ENCODE measurements at places on chromosomes 7 and 10.
A peak's percentile ranks its signal among the peaks of the same experiment; 100 is the strongest.

DNA sequence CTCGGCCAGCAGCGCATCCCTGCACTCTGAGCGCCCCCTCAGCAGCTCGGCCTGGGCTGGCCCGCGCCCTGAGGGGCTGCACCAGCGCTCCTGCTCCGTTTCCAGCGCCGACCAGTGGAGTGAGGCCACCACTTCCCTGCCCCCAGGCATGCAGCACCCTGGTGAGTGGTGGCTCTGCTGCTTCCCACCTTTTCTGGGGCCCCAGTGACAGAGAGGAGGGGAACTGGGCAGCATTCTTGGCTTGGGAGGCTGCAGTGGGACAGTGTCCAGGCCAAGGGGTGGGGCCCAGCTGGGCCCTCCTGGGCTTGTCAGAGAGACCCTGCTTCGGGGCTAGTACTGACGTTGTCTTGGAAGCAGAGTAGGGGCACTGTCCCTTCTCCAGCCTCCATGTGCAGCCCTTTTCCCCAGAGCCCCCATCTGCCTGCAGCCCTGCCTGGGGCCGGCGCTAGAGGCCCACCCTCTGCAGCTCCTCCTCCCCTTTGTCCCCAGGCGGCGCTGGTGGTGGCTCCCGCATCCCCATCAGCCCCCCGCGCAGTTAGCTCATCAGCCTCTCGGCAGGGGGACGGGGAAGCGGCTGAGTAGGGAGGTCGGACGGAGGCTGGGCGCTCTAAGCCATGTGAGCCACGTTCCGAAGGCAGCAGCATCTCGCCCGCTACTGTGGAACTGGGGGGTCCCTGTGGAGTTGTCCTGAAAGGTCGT is 29.2 kb downstream of the GBX1 start:
- DNase-seq = no peak

DNA sequence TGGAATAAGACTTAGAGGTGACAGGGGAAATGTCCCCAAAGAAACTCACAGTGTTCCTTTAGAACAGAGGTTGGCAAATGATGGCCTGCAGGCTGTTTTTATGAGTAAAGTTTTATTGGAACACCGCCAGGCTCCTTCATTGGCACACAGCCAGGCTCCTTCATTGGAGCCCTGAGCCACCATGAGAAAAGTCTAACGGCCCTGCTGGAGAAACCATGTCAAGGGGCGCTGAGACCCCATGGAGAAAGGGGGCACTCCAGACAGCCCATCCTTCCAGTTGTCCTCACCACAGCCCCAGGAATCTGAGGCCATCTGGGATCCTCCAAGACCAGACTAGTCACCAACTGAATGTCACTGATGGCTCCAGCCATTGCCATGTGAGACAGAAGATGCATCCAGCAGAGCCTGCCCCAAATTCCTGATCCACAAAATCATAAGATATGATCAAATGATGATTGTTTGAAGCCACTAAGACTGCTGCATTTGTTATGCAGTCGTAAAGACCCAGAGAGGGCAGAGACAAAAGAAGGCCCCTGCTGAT is 88.2 kb upstream of the GPR26 start:
- no peak for DNase-seq

DNA sequence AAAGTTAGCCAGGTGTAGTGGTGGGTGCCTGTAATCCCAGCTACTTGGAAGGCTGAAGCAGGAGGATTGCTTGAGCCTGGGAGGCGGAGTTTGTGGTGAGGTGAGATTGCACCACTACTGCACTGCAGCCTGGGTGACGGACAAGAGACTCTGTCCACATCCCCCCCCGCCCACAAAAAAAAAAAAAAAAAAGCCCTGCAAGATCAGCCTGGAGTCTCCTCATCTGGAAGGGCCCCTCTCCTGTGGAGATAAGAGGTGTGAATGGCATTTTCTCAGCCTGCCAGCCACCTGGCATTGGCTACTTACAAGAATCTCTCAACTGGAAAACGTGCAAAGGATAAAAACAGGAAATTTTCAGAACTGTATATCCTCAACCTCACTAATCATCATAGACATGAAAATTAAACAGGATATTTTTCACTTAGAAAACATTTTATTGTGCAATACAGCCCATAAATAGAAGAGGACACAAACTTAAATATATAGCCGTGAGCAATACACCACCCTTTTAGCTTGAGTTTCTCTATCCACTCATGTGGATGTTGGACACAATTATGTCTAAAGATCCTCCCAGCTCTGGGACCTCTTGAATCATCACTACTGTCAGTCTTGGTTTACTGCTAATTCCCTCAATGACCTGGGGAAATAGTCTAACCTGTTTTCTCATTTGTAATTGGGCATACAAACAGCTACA is 11.3 kb upstream of the TSPAN15 start:
- DNase-seq = peak; percentile 74

DNA sequence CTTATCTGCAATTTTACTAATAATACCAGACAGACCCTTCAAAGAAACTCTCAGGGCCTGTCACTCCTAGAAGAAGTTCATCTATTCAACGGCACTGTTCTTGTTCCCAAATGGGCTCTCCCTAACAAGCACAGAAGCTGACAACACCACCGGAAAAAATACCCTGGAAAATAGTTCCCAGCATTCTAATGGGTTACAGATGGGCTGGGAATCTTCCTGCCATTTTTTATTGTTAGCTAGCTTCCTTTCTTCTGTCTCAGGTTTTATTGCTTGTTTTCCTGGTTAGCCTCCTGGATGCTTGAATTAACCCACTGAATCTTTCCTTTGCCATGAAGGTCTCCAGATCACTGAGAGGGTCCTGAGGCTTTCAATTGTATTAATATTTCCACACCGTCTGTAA is 689.8 kb upstream of the NRP1 start:
- no peak for DNase-seq
